ENCODE measurements at places on chromosomes 13 and 19.

GRCh38 chr19:39355253-39355652 lies 13.0 kb downstream of the SAMD4B start:
- H3K36me3 ChIP-seq, result peaks cover 53% of the 10 kb centered on the region
- no peak for DNase-seq
- peaks cover 20% of the 10 kb centered on the region for H3K4me1 ChIP-seq
- H3K4me3 ChIP-seq, result no peak overlapping the region

GRCh38 chr19:4635754-4636116 lies 3.6 kb upstream of the TNFAIP8L1 start:
- no peaks in the 10 kb centered on the region for H3K27me3 ChIP-seq
- H3K4me3 ChIP-seq, result peak overlapping the region; percentile 35
- no peak for DNase-seq
- H3K4me1 ChIP-seq, result peaks cover 23% of the 10 kb centered on the region

GRCh38 chr19:2087621-2088100 lies 8.5 kb downstream of the MOB3A start:
- no peaks in the 10 kb centered on the region for H3K27me3 ChIP-seq
- peaks cover 54% of the 10 kb centered on the region for H3K4me1 ChIP-seq
- peak; percentile 37 for DNase-seq
- H3K4me3 ChIP-seq, result peak overlapping the region; percentile 57
- peak overlapping the region; percentile 93 for H3K27ac ChIP-seq
- peaks cover 32% of the 10 kb centered on the region for H3K36me3 ChIP-seq

DNA sequence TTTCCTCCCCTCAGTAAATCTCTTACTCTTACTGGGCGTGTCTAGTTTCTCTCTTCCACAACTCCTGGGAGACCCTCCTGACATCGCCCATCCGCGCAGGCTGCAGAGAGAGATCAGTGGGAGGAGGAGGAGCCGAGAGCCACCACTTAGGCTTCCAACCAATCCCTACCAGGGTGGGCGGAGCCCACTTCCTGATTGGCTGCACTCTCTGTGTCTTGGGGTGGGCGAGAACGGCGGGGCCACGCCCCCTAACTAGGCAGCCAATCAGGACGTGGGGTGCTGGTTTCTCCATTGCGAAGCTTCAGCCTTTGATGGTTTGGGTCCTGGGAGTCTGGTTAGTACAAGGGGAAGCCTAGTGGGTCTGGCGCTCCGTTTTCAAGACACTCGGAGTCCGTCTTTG lies at the start of gene PMIS2:
Gene PMIS2, plus strand, starts transcription at position 326 of the 400 bp plus-strand sequence. CDS start 87 bp downstream, outside the sequence.
- peaks cover 10% of the 10 kb centered on the region for H3K27me3 ChIP-seq
- H3K27ac ChIP-seq, result no peak within 1 kb of the TSS
- H3K4me1 ChIP-seq, result no peaks in the 10 kb centered on the region
- DNase-seq, result peak; percentile 20

- no peak overlapping the region for H3K27ac ChIP-seq
- H3K4me1 ChIP-seq, result no peaks in the 10 kb centered on the region
- no peak overlapping the region for H3K4me3 ChIP-seq
- DNase-seq, result no peak
Measured at GRCh38 chr19:12272386-12272785, 22.3 kb downstream of the ZNF44 start.

Data from activated CD4-positive, alpha-beta memory T cell treated with anti-CD3 and anti-CD28 coated beads for 36 hours (primary cell).